Sigmoid colon (tissue), 7 donors: ENCODE measurements at places on chromosomes 7 and 10.

DNA sequence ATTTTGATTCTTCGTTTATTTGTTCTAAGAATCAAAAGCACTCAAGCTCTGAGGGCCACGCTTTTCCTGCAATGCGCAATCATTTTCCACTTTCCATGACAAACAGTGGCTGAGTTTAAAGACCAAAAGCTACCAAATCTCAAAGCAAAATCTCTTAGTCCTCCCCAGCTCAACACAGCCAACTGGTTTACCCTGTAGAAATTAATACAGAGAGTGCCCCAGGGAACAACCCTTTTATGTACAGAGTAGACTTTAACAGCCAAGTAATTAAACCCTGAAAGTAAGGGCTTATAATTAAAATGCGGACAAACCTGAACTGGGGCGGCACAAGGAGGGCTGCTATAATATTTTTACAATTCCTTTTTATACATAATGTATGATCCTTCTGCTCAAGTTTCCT, 53.2 kb downstream of the FAM53B start:
- DNase-seq, result no peak

DNA sequence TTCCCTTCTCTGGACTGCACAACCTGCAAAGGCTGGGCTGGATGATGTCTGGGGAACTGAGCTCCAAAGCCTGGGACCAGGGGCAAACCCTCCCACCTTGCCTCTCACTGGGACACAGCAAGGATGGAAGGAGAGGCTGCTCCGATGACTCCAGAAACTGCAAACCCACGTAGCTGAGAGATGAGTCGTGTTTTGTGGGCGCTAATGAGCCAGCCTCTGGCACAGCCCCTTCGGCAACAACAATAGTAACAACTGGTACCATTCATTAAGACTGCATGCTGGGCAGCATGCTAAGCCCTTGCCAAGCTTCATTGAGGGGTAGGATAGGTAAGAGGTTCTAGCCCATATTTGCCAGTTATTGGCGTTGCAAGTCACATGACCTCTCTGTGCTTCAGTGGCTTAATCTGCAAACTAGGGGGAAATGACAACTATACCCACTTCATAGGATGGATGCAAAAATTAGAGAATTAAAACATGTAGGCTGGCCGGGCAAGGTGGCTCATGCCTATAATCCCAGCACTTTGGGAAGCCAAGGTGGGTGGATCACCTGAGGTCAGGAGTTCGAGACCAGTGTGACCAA, 145.9 kb downstream of the SH3PXD2A start:
- DNase-seq, result no peak

DNA sequence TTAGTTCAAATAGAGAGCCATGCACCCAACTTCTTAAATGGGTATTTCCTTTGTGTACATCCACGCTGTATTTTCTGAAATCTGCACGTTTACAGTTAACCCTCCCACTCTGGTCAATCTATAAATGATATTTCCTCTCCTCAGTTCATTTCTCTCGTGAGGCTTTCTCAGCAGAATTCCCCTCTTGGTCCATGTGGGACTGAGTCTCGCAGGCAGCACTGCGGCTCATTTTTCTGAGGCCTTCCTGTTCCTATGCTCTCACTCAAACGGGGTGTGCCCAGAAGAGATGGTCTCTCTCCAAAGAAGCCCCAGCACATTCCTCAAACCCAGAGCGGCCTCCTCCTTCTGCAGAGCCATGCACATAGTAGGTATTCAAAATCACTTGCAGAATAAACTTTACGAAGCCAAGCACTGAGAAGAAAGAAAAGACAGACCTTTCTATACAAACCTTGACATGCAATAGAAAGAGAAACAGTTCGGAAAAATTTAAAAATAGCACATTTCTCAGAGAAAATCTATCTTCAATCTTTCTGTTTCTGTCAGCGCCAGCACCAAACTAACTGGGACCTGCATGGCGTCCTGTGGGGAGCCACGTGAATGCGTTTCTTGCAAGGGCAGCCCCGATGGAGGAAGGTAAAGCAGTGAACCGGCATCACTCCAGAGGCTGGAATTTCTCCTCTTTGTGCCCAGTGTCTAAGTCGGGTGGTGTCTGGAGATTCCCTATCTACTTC, 77.1 kb downstream of the HIPK2 start:
- DNase-seq, result no peak

DNA sequence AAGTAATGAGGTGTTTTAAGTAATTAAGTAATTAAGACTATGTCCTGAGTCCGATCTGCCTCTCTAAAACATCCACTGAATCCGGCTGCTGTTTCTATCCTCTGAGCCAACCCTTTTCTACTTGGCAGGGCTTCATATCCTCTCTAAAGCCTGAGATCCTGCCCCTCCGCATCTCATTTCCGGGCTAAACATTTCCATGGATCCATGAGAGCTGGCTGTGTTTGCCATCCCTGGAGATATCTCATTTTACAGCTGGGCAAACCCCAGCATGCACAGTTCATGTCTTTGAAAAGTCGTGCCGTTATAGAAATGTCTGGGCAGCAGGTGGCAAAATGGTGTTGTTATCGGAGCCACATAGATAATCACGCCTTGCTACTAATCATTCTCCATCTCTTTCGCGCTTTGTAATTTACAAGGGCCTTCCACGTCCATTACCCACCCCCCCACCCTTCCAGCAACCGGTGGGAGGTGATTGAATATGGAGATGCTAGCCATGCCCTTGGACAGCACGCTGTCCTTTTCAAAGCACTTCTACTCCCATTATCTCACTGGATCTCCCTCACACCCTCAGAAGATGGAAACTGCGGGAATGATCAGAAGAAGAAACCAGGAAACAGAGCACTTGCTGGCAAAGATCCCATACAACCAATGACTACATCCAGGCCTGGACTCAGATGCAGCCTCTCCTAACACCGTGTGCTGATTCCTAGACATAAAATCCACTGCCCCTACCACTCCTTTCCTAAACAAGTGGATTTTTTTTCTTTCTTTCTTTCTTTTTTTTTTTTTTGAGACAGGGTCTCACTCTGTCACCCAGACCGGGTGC, 1189.2 kb downstream of the TYW1 start:
- DNase-seq, result no peak

DNA sequence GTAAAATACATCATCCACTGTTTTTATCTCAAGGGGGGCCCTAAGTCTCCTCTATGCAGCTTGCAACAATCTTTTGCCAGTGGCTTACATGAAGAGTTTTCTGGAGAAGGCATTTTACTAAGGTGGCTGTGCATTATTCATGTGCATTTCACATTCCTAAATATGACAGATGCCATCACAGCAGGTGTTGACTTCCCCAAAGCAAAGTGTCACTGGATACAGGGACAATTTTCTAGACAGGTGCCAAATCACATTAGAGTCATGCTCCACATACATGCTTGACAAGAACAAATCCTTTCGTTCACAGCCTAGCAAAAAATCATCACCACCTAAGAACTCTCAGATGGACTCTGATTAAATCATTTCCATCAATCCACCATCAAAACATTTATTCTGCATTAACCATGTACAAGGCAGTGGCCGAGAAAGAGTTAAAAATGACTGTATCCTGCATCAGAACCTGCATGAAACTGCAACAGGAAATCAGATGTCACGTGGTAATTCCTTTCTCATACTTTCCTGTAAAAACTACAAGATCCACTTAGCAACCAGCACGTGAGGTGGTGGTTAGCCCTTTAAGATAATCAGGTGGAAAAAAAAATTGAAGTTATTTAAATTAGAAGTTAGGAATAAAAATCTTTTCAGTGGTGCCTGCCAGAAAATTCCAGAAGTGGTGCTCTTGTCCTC, 88.2 kb upstream of the AFAP1L2 start:
- DNase-seq, result no peak

DNA sequence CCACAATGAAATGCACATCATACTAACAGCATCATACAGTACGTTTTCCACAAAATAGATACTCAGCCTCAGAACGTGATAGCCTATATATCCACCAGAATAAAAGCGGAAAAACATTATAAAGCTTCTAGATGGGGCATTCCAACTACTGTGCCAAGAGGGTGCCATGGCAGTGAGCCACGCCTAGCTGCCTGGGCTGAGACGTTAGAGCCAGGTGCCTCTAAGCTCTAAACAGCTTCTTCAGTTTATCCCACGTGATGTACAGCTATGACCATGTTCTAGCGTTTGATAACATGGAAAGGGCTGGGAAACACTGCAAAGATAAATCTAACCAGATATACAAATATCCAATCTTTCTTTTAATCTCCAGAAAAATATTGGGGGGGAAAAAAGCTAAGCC, 17.8 kb downstream of the USP6NL start:
- no peak for DNase-seq

GRCh38 chr7:150945853-150946420, 32.2 kb downstream of the KCNH2 start:
- peak; percentile 95 for DNase-seq

GRCh38 chr10:34762603-34763299, 52.3 kb downstream of the PARD3 start:
- no peak for DNase-seq

GRCh38 chr7:112692333-112692732, 97.9 kb downstream of the TMEM168 start:
- DNase-seq, result no peak

DNA sequence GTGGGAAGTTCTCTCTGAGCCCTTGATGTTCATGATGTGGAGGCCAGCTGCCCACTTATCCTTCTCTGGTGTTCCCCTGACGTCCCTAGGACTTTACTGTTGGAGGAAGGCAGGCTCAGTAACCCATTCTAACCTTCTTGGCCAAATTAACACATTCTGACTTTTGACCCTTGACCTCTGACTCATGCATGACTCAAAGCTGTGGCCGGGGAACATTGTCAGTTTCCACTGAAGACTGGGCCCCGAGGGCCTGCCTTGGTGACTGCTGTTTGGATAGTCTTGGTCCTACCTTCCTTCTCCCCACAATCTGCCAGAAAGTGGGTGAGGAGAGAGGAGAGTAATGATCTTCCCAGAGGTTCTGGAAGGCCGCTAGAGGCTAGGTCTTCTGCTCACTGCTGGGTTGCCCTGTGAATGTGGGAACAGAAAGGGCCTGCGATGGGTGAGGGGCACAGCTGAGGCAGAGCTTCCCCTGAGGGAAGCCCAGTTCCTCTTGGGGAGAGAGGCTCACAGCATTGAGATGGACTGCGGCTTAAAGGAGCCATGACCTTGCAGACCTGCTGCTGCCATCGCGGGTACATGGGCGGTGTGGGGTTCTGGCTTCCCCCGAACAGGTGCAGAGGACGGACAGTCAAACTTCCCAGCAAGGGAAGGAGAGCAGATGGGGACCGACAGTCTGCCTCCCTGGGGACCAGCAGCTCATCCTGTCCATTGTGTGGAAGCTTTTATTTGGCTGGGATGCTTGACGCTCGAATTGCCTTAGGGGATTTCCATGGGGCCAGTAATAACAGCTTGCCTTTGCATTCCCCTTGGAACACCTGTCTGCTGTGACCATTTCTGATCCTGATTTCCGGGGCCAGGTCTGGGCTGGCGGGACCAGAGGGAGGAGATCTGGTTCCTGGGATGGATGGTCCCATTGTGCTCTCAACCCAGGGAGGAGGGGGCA, 43.8 kb downstream of the ADAMTS14 start:
- no peak for DNase-seq

GRCh38 chr10:8721650-8722049, 667.2 kb downstream of the GATA3 start:
- DNase-seq, result no peak

DNA sequence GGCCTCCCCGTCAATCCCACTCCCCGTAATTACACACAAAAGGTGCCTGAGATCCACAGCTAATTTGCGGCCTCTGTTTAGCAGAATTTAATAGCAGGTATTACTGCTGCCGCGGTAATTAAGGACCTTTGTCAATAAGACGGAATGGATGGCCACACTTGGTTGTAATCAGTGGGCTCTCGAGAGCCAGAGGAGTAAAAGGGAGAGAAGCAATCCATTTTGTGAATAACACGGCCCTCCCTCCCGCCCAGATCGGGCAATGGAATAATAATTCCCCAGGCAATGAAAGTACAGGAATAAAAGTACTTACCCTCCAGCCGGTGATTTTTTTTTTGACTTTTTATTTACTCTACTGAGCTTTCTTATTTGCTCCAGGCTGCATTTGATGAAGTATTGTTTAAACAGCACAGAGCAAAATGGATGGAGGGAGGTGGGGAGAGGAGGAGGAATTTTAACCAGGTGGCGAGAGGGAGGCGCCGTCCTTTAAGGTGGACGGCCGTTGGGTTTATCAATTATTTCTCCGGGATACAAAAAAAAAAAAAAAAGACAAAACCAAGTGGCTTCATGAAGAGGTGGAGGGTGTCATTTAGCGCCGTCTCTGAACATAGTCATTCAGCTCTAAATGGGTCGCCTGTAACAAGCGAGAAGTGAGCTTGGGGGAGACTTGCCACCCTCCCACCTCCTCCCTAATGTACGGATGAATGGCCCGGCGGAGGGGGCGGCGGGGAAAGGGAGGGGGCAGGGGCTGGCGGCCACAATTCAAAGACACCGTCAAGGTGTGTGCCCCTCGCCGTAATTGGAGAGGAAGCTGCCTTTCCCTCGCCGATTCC, 120.3 kb downstream of the BUB3 start:
- no peak for DNase-seq

GRCh38 chr7:33379891-33380525, 250.6 kb downstream of the BBS9 start:
- no peak for DNase-seq

DNA sequence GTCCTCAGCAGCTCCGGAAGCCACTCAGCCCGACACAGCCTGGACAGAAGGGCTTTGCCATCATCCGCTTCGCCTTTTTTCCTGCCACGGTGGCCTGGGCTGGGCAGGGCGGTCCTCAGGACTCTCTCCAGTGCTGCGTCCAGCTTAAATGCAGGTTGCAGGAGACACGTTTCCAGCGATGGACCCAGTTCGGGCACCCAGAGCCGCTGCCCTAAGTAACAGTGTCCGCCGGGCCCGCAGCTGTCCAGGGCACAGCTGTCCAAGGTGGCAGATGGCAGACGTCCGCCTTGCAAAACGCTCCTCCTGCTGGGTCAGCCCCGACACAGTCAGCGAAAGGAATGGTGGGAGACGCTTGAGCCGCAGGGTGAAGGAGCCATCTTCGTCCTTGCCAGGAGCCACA, 37.0 kb upstream of the FOXL3 start:
- DNase-seq, result no peak

GRCh38 chr7:133355325-133355708, 102.4 kb downstream of the EXOC4 start:
- DNase-seq, result no peak

- peak; percentile 84 for DNase-seq
Measured at GRCh38 chr7:28179120-28180030, 1.2 kb downstream of the JAZF1 start.

DNA sequence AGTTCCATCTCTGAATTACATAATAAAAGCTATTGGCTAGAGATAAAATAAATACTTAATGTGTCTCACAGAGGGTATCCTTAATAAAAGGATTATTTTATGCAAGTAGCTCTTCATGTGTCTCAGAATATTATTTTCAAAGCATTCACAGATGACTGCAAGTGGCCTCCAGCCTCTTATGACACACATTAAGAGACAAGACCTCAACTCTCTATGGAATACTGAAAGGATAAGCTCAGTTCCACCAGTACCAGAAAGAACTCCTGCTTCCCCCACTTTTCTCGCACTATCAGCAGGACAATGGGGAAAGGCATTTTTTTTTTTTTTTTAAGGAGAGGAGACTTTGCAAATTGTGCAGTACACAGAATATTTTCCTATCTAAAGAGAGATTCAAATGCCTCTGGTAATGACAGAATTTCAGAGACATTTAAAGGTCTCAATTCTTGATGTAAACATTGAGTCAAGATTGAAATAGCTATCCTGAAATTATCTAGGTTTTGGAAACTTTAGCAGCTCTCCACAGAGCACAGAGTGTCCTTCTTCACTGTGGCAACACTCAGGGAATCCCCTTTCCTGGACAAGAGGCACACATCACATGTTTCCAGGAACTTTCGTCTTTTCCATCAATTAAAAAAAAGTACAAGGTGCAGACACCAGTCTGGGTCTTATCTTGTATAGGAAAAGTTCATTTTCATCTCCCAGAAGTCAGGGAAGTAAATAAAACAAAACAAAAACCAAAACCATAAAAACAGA, 122.0 kb upstream of the ANK3 start:
- DNase-seq, result no peak
